RPMI8226 (cell line): ENCODE measurements at places on chromosomes 1 and 21.

DNA sequence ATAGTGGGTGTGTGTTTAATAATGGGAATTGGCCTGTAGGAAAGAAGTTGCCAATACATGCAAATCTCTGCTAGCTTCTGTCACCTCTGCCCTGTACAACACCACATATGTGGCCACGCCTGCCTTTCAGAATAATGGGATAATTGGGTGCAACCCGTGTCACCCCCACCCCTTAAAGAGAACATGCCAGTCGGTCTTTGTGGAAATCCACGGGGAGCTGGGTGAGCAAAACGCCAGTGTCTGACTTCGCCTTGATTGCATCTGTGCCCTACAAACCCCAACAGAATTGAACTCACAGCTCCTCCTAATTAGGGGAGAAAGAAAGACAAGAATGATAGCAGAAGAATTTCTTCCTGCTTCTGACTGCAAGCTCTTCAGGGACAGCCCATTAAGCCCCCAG is 6.4 kb upstream of the PLXNA2 start:
- no peak for DNase-seq

DNA sequence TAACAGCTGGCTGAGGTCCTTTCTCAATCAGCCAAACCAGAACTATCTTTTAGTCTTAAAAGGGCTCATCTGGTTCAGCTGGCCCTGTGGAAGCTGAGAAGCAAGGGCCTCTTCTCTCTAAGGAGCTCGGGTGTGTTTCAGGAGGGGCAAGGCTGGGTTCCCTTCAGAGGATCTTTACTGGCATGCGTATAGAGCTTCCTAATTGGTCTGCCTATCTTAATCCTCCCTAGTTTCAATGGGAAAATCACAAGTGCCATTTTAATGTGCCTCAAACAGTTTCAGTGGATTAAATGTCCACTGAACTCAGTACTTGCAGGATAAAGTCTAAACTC is 81.5 kb upstream of the LBR start:
- no peak for DNase-seq

DNA sequence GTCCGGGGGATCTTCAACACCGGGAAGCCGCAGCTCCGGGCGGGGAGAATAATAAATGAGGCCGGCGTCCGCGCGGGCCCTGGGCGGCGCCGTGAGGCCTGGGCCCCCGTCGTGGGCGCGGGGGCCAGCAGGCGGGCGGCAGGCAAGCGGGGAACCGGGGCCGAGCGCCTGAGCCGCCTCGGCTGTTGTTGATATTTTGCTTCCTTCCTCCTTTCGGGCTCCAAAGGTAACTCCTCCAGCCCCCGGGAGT is at the start of gene MEF2D:
MEF2D (minus strand) TSS at position 233 of the 250 bp plus-strand sequence. CDS start 17,483 bp downstream, outside the sequence.
- no peak for DNase-seq

DNA sequence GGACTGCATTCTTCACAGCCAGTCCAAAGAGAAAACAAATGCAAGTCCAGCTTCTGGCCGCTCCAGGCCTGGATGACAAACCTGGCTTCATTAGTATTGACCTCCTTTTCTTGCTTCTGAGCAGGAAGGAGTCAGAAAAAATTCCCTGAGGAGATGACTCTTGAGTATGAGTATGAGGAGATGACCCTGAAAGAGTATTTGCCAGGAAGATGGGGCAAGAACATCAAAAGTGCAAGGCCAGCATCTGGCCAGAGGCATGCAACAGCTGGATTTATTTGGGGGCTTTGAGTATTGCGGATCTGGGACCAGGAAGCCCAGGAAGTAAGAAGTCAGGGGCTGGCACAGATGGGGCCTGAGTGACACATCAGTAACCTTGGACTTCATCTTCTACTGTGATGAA is 113.9 kb downstream of the GLIS1 start:
- no peak for DNase-seq

- no peak for DNase-seq
Measured at GRCh38 chr21:45403825-45404729, 888 bp upstream of the COL18A1 start.
